Caudate nucleus (tissue), 63 donors: ENCODE measurements at places on chromosomes 11 and 22.

DNA sequence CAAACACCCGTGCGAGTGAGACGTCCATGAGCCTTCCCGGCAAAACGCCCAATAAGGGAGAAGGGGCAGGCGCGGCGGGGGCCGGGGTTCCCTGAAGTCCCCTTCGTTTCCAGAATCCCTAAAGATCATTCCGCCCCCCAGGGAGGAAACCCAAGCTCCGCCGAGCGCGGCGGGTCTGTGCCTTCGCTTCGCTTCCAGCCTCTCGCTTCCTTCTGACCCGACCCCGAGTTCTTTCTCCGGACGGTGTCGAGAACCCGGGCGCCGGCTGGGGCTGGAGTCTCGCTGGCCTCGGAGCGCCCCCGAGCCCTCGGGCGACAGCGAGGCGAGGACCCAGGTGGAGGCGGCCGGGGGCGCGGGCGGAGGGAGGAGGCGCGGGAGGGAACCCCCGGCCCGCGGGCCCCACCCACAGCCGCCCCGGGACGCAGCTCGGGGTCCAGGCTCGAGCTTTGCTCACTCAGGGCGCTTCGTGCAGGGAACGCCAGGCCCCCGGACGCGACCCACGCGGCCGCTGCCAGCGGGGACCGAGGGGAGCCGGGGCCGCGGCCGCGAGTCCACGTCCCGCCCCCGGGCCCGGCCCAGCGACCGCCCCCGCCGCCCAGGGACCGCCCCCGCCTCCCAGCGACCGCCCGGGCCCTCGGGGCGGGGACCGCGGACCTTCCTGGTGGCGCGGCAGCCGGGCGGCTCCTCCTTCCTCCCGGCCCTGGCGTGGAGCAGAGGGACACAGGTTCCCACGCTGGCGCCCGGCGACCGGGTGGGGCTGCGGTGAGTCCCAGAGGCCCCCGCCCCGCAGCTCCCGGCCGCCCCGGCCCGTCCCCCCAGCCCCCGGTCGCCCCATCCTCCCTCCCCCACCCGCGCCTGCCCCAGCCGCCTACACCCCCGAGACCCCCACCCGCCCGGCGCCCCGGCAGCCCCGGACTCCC lies at the start of gene PGGHG:
TSS of gene PGGHG (plus strand) at position 649 of the 920 bp plus-strand sequence. CDS start 691 bp downstream, outside the sequence.
- DNase-seq = no peak

DNA sequence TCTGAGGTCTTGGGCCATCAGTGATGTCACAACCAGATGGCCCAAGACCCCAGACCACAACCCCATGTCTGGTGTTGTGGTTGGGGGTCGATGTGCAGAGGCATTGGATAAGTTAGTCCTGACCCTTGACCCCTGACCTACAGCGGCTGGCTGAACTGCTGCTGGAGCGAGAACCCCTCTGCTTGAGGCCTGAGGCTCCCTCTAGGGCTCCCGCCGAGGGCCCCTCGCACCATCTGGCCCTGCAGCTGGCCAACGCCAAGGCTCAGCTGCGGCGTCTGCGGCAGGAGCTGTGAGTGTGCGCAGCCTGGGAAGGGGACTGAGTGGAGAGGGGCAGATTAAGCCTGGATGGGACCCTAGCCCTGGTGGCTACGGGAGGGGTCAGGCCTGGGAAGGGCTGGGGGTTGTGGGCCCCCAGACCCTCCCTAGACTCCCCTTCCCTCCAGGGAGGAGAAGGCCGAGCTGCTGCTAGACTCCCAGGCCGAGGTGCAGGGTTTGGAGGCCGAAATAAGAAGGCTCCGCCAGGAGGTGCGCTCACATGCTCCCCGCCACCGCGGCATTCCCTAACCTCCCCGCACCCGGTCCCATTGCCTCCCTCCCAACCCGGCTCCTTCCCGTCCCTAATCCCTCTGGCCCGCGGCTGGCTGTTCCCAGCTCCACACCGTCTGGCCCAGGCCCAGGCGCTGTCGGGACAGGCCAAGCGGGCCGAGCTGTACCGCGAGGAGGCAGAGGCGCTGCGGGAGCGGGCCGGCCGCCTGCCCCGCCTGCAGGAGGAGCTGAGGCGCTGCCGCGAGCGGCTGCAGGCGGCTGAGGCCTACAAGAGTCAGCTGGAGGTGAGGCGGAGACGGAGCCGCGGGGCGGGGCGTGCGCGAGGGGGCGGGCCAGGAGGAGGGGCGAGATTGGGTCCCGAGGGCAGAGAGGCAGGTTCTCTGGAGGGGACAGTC lies 2.1 kb downstream of the CCDC88B start:
- peak; percentile 65 for DNase-seq

DNA sequence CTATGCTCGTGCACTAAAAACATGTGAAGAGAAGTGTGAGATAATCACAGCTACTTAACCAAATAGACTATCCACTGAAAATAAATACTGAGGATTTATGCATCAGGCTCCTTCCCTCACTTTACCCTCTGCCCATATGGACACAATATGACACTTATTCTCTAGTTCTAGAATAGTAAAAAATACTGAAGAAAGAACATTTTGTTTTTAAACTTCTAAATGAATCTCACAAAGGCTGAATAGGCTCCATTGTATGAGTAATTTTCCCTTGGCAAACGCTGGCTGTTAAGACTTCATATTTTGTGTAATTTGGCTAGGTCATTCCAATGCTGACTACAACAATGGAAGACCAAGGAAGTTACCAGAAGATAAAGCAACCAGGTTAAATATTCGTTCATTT lies 9.9 kb downstream of the HPS5 start:
- no peak for DNase-seq

GRCh38 chr22:27588268-27588667 lies 213.3 kb downstream of the MN1 start:
- DNase-seq = no peak

- no peak for DNase-seq
Observed at GRCh38 chr22:36981247-36981775, 37.9 kb downstream of the TST start.
